ENCODE measurements at places on chromosomes 2 and 18.
A peak's percentile ranks its signal among the peaks of the same experiment; 100 is the strongest.

GRCh38 chr18:66534110-66534509 is 69.8 kb downstream of the CDH19 start:
- no peak for DNase-seq

- DNase-seq: no peak
Observed at GRCh38 chr2:106701203-106702022, 184.6 kb downstream of the ST6GAL2 start.

GRCh38 chr18:14999085-14999975 is 251.4 kb downstream of the ANKRD30B start:
- no peak for DNase-seq

GRCh38 chr2:242057379-242058040 is 188.0 kb downstream of the RTP5 start:
- no peak for DNase-seq

- peak; percentile 72 for DNase-seq
Observed at GRCh38 chr2:176126929-176127773, 2.4 kb upstream of the HOXD8 start.

DNA sequence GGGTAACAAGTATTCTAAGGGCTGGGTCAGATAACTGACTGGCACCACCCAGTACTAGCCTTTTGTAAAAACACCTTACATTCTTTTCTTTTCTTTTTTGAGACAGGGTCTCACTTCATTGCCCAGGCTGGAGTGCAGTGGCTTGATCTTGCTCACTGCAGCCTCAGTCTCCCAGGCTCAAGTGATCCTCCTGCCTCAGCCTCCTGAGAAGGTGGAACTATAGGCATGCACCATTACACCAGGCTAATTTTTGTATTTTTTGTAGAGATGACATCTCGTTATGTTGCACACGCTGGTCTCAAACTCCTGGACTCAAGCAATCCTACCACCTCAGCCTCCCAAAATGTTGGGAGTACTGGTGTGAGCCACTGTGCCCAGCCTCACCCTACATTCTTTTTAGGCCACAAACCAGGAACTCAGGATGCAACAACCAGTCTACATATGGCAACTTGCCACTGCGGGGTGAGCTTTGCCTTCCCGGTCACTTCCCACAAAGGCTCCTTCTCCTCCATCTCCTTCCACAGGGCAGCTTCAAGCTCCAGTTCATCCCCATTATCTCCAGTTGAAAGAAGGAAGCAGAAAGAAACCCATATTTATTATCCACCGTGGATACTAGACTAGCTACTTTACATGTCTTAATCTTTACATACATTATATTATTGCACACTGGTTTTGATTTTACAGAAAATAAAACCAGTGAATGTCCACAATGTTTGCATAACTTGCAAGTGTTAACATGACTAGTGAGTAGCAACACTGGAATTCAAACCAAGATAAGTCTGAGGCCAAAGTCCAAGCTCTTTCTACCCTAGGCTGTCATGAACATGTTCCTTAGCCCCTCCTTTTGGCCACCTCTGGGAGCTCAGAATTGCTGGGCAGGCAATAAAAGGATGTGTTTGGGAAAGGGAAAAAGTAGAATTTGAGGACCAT is 23.7 kb upstream of the AP1S3 start:
- DNase-seq: no peak

- no peak for DNase-seq
Observed at GRCh38 chr18:60585670-60586069, 213.1 kb upstream of the MC4R start.

GRCh38 chr18:13587937-13588336 is 138.4 kb downstream of the FAM210A start:
- no peak for DNase-seq

GRCh38 chr18:45775241-45775676 is 50.2 kb upstream of the SIGLEC15 start:
- peak; percentile 56 for DNase-seq

DNA sequence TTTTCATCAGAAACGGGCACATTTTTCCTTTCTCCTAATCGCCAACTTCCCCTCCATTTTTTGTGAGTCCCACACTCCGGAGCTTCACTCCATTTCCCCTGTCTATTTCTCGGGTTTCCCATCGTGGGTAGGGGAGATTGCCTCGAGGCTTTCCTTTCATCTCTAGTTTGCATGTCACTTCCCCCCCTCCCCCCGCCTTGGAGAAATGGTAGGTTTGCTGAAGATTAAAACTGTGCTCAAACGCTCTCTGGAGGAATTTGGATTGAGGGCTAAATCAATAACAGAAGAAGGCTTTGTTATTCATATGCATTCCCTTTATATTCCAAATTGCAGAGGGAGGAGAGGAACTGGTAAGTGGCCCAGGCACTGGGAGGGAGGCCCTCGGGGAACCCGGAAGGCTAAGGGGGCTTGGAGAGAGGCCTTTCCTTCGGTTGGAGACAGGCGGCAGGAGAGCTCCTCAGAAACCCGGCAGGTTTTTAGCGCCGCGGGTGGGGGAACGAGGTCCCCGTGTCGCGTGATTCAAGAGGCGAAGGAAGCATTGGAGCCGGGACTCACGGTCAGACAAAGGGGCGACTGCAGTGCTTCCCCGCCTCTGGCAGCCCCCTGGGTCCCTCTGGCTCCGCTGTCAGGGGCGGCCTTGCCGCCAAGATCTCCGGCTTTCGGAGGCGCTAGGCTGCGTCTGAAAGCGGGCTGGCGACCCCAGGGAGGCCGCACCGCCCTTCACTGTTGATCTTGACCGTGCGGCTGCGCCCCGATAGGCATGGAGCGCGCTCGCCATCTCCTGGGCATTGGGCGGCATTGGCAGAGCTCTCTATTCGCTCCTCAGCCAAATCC is 2.4 kb upstream of the HOXD12 start:
- DNase-seq: peak; percentile 57

DNA sequence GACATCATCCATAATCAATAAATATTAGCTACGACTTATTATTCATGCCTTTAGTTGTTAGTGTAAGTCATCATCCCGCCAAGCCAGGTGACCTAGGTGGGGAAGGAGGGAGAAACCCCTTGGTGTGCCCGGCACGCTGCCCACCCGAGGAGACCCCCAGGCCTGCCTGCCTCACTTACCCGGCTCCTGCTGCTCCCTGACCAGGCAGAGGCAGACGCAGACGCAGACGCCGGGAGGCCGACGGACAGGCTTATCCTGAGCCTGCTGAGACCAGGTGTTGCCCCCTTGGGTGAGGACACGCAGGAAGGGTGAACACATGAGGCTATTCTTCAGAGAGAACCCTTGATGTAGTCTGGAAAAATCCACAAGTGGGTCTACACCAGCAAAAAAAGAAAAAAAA is 401.8 kb downstream of the GALR1 start:
- DNase-seq: no peak

GRCh38 chr18:24947521-24948305 is 404.3 kb downstream of the ZNF521 start:
- no peak for DNase-seq

GRCh38 chr2:132726155-132726554 is 56.1 kb upstream of the LYPD1 start:
- DNase-seq: no peak

DNA sequence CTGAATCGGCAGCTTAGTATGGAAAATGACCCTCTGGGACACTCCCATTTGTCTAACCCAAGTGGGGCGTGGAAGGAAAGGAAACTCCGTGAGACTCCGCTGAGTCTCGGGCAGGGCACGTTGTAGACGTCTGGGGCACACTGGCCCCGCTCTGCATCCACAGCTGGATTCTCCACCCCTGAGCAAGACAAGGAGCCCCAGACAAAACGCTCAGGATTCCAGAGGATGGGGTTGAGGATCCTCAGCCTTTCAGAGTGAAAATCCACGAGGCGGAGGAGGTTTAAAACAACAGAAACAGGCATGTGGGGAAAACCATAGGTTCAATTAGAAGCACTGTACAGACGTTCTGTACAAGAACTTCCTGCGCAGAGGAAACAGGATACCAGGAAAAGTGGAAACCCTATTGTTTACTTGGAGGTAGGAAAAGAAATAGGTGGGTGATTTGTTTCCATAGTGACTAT is 124.9 kb upstream of the ZNF236 start:
- DNase-seq: no peak

GRCh38 chr18:21853016-21853415 is 112.4 kb downstream of the MIB1 start:
- DNase-seq: no peak

DNA sequence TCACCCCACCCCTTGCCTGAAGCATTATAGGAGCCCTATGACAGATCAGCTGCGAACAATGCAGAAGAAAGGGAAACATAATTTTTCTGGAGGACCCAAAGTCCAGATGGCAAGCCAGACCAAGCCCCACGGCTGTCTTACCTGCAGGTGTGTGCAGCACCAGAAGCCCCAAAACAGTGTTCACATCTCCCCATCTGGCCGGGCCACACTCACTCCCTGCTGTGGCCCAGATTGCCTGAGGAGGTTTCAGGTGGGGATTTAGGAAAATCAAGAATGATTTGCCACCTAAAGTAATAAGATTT is 11.7 kb upstream of the STK17B start:
- DNase-seq: no peak

- DNase-seq: no peak
Observed at GRCh38 chr2:8653485-8653884, 28.4 kb upstream of the ID2 start.

GRCh38 chr2:108626995-108627394 is 92.3 kb upstream of the RANBP2 start:
- DNase-seq: no peak

GRCh38 chr2:39728941-39729351 is 50.1 kb downstream of the THUMPD2 start:
- DNase-seq: peak; percentile 2

DNA sequence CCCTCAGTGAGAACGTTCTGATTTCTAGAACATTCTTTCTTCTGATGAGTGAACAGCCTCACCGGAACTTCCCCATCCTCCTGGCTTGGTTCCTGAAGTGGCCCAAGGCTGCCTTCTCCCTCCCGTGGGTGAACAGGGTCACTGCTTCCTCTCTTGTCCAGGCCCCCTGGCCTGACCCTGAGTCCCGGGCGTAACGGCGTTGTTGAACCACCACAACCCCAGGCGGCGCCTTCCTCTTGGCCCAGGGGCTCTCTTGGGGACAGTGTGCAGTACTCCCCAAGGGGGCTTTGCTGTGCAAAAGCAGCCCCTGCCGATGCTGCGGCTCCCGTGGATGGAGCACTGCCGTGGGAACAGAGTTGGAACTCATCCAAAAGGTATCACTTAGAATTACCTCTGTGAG is 147.2 kb downstream of the TSN start:
- DNase-seq: no peak

- no peak for DNase-seq
Observed at GRCh38 chr2:57443086-57443485, 603.5 kb upstream of the VRK2 start.

DNA sequence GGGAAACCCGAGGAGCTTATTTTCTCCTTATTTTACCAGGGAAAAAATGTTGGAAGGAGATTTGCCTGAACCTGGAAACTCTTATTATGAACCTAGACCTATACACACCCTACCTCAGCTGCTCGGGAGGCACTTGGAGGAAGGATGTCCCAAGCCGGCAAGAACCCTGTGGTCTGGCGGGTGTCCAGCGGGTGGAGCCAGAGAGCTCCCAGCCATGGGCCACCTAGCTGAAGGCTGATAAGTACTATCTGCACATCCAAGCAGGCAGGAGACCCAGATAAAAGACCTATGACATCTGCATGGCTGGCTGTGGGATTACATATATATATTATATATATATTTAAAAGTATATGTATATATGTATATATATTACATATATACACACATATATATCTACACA is 1.1 kb upstream of the SLC14A1 start:
- DNase-seq: peak; percentile 55

DNA sequence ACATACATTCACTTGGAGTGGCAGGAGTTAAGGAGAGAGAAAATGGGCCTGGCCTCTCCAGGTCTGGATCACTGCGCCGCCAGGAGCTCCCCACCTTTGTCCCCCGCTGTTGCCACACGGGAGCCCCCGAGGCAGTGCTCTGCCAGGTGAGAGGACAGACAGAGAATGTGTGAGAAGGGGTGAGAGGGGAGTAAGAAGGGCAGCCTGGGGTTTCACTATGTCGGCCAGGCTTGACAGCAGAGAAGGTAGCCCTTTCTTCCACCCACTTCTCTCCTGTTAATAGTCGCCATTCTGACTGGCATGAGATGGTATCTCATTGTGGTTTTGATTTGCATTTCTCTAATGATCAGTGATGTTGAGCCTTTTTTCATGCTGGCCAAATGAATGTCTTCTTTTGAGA is 26.2 kb upstream of the ARHGEF4 start:
- DNase-seq: no peak

DNA sequence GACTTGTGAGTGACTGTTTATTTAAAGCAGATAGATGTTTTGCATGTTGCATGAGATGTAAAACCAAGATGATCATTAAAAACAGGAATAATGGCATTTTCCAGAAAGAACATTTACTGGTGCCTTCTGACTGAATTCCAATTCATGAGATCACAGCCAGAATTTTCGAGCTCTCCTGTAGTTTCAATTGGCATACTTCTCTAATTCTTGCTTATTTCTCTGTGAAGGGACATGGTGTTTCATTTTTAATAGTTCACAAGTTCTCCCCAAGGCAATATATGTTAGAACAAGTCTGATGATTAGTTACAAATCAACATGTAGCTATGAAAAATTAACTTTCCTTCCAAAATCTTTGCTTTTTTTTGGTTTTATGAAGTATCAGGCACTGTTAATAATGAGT is 105.7 kb downstream of the PDE1A start:
- no peak for DNase-seq

GRCh38 chr18:3605954-3606443 is 156.0 kb downstream of the TGIF1 start:
- DNase-seq: no peak

DNA sequence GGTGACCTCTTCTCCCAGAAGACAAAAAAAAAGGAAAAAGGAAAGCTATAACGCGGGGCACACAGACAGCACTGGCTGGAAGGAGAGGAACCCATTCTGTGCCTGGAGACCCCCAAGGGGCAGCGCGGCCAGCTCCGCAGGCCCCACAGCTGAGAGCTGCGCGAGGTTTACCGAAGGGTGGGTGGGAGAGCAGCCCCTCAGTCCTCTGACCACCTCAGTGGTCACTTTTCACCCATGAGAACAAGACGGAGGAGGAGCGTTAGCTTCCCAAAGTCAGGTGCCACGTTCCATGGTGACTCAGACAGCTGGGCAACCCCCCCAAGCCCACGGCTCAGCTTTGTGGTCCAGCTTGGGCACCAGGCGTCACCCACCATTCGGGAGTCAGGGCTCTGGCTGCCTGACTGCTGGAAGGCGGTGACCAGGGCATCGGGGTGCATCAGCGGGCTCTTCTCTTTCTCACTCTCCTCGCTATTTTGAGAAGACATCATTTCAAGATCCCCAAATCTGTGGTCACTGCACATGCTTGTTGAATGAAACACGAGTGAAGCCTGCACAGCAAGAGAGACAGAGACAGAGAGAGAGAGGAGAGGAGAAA is 35.2 kb downstream of the RPL31 start:
- no peak for DNase-seq

GRCh38 chr18:37570336-37570930 is 4.8 kb upstream of the CELF4 start:
- no peak for DNase-seq

DNA sequence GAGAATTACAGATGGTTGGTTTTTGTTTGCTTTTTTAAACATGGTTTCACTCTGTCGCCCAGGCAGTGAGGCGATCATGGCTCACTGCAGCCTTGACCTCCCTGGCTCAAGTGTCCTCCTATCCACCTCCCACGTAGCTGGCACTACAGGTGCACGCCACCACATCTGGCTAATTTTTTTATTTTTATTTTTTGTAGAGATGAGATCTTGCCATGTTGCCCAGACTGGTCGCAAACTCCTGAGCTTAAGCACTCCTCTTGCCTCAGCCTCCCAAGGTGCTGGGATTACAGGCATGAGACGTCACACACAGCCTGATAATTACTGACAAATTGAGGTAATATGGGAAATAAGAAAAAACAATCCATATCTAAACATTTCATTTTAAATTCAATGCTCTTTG is 110.5 kb upstream of the ZSWIM2 start:
- DNase-seq: no peak

Data from activated CD4-positive, alpha-beta T cell treated with anti-CD3 and anti-CD28 coated beads, Interleukin-2, amount 50 U/mL, for 1 hour (primary cell).